Activated T-helper 9 cell treated with anti-CD3 and anti-CD28 coated beads, Interleukin-2, amount 50 U/mL, for 16 hours (primary cell): ENCODE measurements at places on chromosomes 6 and 20.

DNA sequence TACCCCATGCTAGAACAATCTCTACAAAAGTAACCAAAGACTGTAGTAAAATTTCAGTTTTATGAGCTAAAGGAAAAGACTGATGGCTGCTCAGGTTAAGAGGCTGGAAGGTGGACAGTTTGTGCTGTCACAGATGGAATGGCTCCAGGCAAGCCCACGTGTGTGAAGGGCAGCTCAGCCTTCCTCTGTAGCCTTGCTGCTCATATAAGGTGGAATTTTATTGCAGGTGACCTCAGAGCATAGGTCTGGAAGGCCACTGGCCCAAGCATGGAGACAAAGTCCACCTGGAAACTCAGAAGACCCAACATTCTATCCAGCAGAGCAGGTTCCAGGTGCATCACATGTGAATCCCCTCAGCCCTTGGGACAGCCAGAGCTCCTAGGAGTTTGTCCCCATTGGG lies 53.6 kb downstream of the KAT14 start:
- no peak for DNase-seq

GRCh38 chr6:116057766-116058165 lies 2.9 kb downstream of the FRK start:
- DNase-seq = no peak

- no peak for DNase-seq
Observed at GRCh38 chr6:167930295-167930694, 67.2 kb upstream of the KIF25 start.

- DNase-seq = no peak
Observed at GRCh38 chr20:47605673-47606413, 104.2 kb downstream of the NCOA3 start.

GRCh38 chr20:24978513-24978912 lies 14.0 kb downstream of the APMAP start:
- no peak for DNase-seq

DNA sequence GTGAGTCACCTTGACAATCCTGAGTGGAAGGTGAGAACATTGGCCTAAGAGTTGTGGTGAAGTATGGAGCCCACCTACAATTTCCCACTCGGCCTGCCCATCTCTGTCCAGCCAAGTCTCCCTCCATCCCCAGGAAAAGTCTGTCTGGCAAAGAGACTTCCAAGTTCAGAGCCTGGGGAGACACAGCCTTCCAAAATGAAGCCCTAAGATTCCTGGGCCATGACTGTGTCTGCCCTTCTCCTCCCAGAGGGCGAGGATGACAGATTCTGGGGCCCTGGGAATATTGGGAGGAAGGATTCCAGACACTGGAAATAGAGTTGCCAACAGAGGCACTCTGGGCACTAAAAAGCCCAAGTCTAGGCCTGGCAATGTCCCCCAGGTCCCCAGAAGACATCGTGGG lies 176.8 kb downstream of the NFATC2 start:
- DNase-seq = no peak

DNA sequence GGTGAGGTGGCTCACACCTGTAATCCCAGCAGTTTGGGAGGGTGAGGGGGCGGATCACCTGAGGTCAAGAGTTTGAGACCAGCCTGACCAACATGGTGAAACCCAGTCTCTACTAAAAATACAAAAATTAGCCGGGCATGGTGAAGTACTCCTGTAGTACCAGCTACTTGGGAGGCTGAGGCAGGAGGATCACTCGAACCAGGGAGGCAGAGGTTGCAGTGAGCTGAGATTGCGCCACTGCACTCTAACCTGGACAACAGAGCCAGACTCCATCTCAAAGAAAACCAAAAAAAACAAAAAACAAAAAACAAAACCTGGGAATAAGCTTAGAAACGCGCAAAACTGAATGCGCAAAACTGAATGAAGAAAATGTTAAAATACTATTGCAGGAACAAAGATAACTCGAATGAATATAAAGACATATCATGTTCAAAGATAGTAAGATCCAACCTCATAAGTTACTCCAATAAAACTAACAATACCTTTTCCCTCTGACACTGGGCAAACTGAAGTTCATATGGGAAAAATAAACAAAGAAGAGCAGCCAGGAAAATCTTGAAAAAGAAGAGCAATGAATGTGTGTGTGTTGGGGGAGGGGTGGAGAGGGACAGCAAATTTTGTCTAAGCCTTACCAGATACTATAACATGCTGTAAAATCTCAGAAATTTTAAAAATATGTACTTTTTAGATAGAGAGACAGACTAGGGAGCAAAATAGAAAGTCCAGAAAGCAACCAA lies 101.0 kb upstream of the BEND3 start:
- DNase-seq = no peak
